ENCODE measurements at places on chromosomes 11 and 22.
A peak's percentile ranks its signal among the peaks of the same experiment; 100 is the strongest.

DNA sequence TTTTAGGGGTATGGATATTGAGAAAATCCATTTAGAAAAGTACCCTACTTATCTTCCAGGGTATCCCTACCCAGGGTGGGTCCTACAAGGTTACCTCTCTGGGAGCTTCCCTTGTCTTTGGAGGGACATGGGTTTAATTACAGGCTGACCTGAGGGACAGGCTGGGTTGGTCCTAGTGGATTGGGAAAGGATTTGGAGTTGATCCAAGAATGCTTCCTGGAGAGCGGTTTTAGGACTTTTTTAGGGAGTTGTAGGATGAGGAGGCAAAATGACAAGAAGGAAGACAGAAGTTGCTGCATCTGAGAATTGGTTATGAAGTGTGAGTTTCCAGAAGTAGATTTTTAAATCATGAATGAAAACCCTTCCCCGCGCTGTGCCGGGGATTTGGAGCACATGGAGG is 61.8 kb upstream of the CRTAM start:
- DNase-seq: no peak

GRCh38 chr11:22681281-22681812 is 14.9 kb downstream of the GAS2 start:
- DNase-seq: no peak

DNA sequence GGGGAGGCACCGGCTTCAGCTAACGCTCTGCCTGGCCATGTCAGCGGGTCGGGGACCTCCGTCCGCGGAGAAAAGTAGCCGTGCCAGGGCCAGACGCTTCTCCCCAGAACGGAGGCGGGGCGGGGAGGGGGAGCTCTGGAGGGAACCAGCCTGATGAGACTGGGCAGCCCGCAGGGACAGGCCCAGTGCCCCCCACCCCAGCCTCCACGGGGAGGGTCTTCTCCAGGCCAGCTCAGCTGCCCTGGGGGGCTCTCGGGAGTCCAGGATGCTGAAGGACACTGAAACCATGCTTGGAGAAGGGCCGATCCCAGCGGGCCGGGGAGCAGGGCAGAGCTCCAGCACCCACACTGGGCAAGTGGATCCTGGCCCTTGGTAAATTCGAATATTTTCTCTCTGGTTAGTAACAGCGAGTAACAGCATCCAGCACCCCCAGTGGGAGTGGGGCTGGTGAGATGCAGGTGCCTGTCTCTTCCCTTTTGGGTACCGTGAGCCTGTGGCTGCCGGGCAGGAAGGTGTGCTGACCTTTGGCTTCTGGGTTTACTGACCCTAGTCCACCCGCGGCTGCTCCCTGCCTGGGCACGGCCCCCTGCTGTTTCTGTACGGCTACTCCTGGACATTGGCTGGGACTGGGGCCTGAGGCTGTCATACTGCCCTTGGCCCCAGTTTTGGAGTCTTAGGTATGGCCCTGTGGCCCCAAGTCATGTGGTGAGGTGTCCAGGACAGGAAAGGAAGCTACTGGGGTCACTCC is 35.8 kb downstream of the GRAMD4 start:
- DNase-seq: no peak

DNA sequence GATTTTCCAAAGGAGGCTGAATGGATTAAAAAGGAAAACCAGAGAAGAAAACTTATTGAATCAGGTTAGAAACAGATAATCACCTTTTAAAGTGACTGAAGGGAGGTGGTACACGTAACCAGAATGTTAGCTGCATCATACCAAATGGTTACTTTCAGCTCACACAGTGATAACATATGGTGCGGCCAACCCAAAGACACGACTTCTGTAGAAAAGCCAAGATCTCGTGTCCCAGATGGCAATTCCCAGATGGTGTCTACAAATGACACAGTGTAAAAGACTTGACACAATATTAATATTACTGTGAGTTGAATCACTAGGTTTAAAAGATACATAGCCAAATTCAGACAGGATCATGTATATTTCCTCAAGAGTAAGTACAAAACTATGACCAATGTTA is 5.2 kb downstream of the PPP2R1B start:
- no peak for DNase-seq

GRCh38 chr11:122491509-122491908 is 164.0 kb upstream of the UBASH3B start:
- DNase-seq: no peak

DNA sequence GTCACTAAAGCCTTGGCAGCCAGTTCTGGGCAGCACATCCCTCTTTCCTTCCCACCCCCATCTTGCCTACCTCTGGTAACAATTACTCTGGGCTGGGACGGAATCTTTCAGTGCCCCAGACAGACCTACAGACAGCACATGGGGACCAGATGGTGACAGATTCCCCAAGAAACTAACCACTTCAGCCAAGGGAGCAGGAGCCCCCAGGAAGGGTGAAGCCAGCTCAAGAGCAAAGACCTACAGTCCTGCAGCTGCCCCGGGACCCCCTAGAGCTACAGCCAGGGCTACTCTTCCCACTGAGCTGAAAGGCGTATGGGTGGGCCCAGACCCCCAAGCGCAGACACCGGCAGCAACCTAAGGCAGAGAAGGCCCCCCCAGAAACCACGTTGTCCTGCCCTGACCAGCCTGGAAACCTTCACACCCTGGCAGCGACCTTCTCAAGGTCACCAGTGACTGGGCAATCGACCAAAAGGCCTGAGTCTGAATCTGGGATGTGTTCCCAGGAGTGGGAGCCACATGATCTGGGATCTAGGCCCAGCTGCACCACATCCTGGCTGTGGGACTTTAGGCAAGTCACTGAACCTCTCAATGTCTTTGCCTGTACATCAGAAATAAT is 65.8 kb downstream of the LRRC32 start:
- DNase-seq: peak; percentile 80

DNA sequence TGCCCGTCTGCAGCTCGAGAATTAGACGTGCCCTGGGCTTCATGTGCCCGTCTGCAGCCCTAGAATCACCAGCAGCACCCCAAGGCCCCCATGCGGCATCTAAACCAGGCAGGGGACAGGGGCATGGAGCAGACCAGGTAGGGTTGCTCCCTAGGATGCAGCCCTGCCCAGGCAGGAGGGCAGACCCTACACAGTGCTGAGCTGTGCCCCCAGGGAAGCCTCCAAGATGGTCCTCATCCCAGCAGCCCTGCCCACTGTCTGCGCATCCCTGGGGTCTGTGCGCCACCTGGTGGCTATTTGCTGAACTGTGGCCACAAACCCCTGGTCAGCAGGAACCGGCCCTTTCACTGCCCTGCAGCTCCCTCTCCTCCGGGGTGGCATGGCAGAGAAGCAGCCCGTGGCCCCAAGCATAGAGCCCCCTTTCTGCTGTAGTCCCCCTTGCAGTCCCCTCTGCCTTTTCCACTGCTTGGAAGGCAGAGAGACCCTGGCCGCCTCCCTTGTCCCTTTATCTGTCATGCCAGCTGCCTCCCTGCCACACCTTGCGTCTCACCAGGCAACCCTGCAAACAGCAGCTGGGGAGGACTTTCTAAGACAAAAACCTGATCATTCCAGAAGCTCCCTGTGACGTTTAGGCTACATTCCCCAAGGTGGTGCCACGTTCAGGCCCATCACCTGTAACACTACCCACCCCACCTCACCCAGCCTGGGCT is 86.6 kb downstream of the KCNQ1 start:
- DNase-seq: peak; percentile 87

DNA sequence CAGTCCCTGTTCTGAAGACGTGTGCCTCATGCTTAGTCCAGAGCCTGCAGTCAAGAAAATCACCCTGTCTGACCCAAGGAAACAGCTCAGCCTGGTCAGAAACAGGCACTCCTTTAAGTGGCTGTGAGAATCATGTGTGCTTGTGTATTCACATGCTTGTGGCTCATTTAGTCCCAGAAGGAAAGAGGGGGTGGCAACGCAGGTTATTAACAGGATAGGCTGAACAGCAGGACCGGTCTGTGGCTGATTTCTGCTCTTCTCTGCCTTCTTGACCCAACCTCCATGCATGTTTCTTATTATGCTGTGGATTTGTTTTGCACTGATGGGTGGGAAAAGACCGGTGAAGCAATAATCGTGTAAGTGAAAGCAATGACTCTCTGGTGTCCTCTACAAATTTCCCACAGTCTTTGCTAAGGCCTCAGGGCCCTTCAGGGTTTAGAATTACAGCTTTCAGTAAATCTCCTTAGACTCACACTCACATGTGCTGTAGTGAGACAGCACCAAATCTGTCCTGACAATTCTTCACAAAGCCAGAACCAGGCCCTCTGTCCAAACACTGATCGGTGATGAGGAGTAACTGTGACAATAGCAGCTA is 288.1 kb downstream of the ETS1 start:
- DNase-seq: no peak
